Activated CD4-positive, alpha-beta T cell treated with anti-CD3 and anti-CD28 coated beads, Interleukin-2, amount 10 ng/mL, durations not matched to agents 24 days and 14 days (primary cell): ENCODE measurements at places on chromosomes 1 and 21. TPM values are rescaled to one million over a fixed set of nuclear protein-coding genes. Genes with fewer than 3 reads are reported as not detected.

Gene KRTAP19-3
- total RNA-seq, result not detected in 2 replicates

Gene MXRA8
- 0.24 and 0.75 TPM in 2 replicates for total RNA-seq

DNA sequence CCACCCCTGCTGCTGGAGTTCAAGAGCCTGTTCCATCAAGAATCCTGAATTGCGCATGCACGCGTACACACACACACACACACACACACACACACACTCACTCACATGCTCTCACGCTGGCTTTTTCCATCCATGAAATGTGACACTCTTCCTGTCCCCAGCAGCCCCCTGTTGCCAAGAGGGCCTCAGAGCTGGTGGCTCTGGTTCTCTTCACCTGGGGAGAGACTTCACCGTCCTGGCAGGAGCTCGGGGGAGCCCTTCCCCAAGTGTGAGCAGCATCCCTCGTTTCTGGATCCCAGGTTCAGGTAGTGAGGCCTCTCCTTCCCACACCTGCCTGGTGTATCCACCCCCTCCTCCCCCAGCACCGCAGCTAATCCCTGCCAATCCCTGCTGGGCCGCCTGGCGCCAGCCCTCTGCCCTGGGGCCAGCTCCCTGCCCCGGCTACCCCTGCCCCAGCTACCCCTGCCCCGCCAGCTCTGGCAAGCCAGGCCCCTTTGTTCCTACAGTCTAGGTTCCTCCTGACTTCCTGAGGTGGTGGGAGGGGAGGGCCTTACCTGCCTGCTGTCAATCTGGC is 9.9 kb downstream of the PLOD1 start:
- peaks cover 21% of the 10 kb centered on the region for H3K36me3 ChIP-seq
- no peaks in the 10 kb centered on the region for H3K27me3 ChIP-seq
- no peak for DNase-seq
- no peak overlapping the region for H3K27ac ChIP-seq

DNA sequence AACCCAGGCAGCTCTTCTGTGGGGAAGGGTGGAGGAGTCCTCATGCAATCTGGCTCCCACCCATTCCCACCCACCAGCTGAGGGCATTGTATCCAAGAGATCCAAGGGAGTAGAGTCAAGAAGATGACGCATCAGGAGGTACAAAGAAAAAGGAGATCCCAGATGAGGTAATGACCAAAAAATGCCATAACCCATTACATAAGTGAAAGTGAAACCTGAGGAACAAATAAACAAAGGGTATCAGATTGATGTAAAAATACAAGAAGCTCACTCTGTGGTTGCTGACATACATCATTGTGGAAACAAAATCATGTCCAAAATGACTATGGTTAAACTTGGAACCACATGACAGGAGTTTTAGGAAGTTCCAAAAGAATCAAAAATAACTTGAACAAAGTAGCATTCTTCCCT is 42.5 kb downstream of the CCN1 start:
- H3K4me1 ChIP-seq, result peaks cover 9% of the 10 kb centered on the region
- no peak for DNase-seq
- no peak overlapping the region for H3K27ac ChIP-seq
- H3K27me3 ChIP-seq, result no peaks in the 10 kb centered on the region
- peaks cover 16% of the 10 kb centered on the region for H3K36me3 ChIP-seq
- H3K4me3 ChIP-seq, result no peak overlapping the region

- peaks cover 18% of the 10 kb centered on the region for H3K4me1 ChIP-seq
- no peak for DNase-seq
- H3K27me3 ChIP-seq, result no peaks in the 10 kb centered on the region
- H3K27ac ChIP-seq, result no peak overlapping the region
Measured at GRCh38 chr1:108066808-108067207, 101.8 kb upstream of the VAV3 start.

GRCh38 chr1:109151146-109151990 is 37.5 kb downstream of the ELAPOR1 start:
- no peaks in the 10 kb centered on the region for H3K27me3 ChIP-seq
- no peaks in the 10 kb centered on the region for H3K4me1 ChIP-seq
- no peak overlapping the region for H3K4me3 ChIP-seq
- DNase-seq, result no peak
- H3K27ac ChIP-seq, result no peak overlapping the region

DNA sequence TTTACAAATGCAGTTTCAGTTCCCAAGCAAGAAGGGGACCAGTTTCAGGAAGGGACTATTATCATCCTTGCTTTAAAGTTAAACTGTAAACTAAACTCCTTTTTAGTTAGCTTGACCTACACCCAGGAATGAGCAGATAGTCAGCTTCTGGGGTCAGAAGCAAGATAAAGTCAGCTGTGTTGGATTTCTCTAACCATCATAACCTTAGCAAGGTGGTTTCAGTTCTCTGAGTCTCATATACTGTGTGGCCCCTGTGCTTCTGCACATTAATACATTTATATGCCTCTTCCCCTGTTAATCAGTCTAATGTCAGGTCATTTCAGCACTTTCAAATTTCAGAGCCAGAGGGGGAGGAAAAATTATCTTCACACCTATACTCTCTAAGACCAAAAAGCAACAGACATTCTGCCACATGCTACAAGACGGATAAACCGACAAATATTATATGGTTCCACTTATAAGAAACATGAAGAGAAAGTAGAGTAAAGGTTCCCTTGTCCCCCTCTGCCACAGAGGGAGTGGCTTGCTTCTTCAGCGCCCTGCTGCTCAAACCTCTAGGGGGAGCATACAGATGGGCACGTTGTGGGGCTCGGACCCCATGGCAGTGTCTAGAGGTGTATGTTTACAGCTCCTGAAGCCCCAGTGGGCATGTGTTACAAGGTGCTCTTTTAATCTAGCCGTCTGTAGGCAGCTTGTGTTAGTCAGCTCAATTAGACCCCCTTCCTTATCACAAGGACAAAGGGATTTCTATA is 89.1 kb downstream of the SMYD3 start:
- peaks cover 12% of the 10 kb centered on the region for H3K36me3 ChIP-seq
- H3K4me3 ChIP-seq, result no peak overlapping the region
- no peak for DNase-seq
- peaks cover 4% of the 10 kb centered on the region for H3K4me1 ChIP-seq
